ENCODE measurements at places on chromosomes 13 and 19.

DNA sequence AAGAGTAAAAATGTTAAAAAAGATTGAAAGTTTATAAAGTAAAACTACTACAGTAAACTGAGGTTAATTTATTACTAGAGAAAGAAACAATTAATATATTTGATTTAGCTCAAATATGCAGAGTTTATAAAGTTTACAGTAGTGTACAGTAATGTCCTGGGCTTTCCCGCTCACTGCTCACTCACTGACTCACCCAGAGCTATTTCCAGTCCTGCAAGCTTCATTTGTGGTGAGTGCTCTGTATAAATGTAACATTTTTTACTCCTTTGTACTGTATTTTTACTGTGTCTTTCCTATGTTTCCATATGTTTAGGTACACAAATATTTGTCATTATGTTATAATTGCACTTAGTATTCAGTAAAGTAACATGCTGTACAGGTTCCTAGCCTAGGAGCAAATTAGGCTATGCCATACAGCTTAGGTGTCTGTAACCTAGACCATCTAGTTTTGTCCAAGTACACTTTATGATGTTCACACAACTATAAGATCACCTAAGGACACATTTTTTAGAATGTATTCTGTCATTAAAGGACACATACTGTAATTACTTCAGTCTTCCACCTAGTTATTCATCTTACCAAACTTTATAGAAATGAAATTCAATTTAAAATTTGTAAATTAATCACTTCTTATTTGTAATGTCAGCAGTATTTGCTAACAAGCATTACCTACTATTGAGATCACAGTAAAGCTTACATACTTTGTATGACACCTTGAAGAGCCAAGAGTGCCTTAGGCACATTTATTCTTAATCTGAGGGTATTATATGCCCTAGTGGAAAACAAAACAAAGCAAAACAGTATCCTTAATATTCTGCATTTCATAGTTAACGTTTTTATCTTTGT, 683.4 kb downstream of the PCDH9 start:
- no peak for DNase-seq

- no peak for DNase-seq
Measured at GRCh38 chr13:36057041-36057440, 74.1 kb downstream of the DCLK1 start.

GRCh38 chr19:57465680-57466381, 8.9 kb upstream of the VN1R1 start:
- DNase-seq, result no peak

DNA sequence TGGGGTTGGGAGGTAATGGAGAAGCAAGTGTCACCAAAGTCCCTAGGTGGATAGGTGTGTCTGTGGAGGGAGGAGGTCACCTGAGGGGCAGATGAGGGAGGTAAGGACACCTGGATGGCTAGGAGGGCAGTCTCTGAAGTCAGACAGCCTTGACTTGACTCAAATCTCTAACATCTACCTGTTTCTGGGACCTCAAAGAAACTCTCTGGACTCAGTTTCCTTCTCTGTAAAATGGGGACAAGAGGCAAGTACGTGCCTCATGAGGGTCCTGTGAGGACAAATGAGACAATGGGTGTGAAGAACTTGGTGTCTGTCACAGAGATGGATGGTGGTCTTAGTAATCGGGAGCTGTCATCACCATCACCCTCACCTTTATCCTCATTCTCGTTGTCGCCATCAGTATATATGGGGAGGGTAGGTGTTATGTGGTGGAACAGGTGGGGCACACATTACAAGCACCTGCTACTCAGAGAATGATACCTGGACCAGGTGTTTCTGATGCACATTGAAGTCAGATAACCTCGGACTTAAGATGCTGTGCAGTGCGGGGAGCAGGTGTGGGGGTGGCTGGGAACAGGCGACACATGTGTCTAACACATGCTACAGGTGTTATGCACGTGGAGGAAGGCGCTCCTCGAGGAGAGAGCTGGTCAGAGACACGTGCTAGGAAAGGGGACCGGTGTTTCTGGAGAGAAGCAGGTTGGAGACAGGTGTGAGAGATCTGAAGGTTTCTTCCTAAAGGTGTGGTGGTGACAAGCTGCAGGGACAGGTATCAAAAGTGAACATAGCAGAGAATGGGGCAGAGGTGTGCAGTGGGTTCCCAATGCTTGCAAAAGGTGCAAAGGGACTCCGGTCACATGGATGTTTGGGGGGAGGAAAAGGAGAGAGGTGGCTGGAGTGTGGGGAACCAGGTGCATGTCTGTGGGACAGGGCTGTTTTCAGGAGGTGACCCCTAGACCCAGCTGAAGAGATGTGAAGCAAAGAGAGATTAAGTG, 3.8 kb downstream of the ERFL start:
- no peak for DNase-seq

GRCh38 chr13:110391273-110391672, 84.2 kb downstream of the COL4A2 start:
- no peak for DNase-seq

DNA sequence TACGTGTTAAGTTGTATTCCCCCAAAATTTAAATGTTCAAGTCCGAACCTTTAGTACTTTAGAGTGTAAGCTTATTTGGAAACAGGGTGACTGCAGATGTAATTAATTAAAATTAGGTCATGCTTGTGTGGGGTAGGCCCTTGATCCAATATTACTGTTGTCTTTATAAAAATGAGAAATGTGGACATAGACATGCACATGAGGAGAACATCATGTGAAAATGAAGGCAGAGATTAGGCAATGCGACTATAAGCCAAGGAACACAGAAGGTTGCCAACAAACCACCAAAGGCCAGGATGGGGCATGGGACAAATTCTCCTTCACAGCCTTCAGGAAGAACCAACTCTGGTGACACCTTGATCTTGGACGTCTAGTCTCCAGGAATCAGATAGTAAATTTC, 1698.4 kb upstream of the SLC10A2 start:
- DNase-seq, result no peak

DNA sequence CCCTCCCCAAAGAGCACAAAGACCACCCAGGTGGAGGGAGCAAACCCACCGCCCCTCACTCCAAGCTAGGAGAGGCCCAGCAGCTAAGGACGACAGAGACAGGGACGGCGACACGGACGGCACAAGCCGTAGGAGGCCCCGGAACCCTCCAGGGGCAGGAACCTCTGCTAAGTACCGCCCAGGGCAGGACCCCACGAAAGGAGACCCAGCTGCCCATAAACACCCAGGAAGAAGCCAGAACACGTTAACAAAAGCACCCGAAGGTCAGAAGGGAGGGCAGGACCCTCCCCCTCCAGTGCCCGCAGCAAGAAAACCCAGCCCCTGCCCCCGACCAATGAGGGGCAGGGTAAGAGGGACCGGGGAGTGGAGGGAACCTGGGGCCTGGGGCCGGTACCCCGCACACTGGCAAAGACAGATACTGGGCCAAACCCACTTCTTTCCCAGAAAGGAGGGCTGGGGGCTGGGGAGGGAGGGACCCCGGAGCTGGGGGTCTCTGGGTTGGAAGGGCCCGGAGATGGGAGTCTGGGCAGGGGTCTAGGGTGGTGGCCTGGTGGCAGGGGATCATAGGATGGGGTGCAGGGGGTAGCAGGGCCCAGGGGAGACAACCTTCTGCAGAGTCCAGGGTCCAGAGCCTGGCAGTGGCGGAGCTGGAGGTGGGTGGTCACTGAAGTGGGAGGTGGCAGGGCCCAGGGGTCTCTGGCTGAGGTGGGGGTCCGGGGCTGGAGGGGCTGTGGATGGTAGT, 2.4 kb downstream of the BTBD2 start:
- no peak for DNase-seq

DNA sequence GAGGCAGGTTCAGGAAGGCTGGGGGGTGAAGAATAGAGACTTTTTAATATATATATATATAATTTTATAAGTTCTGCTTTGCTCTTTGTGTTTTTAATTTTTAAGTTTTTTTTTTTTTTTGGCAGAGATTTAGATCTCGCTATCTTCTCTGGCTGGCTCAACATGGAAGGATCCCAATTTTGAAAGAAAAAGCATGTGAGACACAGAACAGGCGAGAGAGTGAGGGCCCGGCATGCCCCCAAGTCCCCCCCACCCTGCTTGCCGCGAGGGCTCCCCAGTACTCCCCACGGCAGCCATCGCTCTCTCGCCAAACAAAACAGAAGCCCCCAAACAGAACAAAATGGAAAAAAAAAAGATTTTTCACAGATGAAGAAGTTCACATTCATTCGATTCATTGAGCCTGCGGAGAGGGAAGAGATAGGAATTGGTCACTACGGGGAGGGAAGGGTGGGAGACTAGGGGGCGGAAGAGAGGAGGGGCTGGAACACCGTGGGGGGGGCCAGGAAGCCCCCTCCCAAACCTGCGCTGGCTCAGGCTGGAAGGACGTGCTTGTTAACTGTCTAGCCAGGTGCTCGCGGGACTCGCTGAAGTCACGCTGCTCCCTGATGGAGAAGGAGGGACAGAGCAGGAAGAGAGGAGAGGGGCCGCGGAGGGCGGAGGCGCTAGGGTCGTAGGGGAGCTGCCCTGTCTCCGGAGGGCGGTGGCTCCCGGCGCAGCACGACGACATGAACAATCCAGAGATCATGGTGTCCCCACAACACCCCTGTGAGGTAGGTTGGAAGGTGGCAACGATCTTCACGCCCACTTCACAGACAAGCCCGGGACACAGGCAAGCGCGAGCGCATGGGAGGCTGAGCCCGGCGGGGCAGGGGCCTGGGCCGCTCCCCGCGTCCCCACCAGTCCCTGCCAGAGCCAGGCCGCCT, 10.6 kb downstream of the KHSRP start:
- DNase-seq, result no peak

- DNase-seq, result no peak
Measured at GRCh38 chr13:38767506-38768265, 80.8 kb downstream of the FREM2 start.

GRCh38 chr13:25489238-25489637, 117.5 kb downstream of the ATP8A2 start:
- no peak for DNase-seq

DNA sequence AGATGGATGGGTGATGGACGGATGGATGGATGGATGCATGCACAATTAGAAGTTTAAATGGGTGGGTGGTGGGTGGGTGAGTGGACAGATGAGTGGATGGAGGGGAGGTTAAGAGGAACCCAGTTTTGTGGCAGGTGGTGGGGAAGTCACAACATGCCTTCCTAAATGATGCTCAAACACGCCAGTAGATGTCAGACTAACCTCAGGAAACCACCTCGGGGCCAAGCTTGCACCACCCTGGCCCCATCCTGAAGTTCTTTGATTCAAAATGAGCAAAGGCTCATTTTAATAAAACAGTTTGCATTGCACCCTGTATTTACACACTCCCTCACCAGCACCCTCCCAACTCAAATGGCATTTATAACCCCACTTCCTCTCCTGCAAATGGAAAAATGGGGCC, 91.4 kb upstream of the CACNA1A start:
- no peak for DNase-seq

- no peak for DNase-seq
Measured at GRCh38 chr13:40982772-40983171, 36.3 kb downstream of the ELF1 start.

GRCh38 chr19:10864538-10864899, 6.8 kb upstream of the CARM1 start:
- DNase-seq, result no peak

GRCh38 chr13:47110833-47111240, 214.0 kb upstream of the HTR2A start:
- DNase-seq, result no peak

DNA sequence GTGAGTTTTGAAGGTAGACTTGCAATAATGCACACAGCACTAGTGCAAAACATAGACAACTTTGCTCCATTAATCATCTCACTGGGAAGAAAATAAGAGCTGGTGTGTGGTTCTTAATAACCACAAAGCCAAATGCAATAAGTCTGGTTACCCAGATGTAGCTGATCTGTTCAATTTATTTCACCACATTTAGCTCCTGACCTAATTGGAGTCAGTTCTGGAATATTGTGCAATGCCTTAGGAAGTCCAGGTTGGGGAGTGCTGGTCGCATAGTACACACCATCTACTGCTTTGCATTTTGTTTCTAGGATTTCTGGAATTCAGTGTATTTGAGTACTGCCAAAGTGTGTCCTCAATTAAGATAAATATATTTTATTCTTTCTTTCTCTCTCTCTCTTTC, 483.3 kb upstream of the SPRY2 start:
- DNase-seq, result no peak

GRCh38 chr13:91389186-91389585, 9.2 kb upstream of the GPC5 start:
- no peak for DNase-seq

- DNase-seq, result no peak
Measured at GRCh38 chr13:90633849-90634248, 713.6 kb upstream of the MIR17HG start.

DNA sequence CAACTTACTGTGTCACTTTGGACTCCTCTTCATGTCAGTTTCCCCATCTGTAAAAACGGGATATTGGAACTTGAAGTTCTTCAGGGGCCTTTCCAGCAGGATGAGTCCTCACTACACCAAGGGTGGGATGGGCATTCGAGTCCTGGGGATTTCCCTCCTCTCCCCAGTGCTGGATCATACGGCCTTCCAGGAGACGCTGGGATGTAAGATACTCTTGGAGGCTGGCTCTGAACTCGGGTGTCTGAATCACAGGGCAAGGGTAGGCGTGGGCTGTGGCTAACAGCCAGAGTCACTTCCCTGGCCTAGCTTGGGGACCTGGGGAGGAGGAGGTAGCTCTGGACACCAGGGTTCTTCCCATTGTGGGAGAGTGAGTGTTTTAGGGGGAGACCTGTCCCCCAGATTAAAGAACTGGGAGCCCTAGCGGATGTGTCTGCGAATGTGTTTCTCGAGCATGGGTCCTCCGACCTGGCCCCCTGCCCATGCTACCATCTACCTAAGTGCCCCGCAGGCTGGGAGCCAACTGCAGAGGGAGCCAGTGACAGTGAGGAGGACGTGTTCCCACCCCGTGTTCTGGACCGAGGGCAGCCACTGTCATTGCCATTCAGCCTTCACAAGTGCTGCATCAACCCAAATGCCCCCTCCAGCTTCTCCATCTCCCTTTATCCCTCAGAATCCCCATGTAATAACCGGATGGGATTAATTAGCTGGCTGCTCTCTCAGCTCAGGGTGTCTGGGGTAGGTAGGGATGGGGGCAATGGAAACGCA, 2.4 kb upstream of the CYTH2 start:
- DNase-seq, result no peak

- no peak for DNase-seq
Measured at GRCh38 chr13:72527333-72527732, 200.1 kb downstream of the MZT1 start.

GRCh38 chr19:16368385-16369305, 44.0 kb downstream of the KLF2 start:
- no peak for DNase-seq

DNA sequence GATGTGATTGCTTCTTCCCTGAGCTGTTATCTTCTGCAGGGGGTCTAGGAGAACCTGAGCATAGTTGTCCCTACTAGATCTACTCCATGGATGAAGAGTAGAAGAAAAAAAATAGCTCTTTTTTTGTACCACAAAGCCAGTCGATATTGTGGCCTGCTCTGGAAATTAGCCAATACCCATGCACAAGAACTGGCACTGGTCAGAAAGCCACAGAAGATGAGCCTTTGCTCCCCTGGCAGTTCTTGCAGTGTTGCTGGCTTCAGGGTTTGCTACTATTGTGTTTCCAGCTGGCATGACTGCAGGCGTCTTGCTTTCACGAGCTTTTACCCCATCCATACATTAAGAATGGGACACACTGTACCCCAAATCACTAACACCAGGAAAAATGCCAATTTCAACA, 547.7 kb upstream of the KLF12 start:
- DNase-seq, result no peak

GRCh38 chr13:103517768-103518102, 451.5 kb upstream of the SLC10A2 start:
- DNase-seq, result no peak

- no peak for DNase-seq
Measured at GRCh38 chr13:43874504-43875092, 4.9 kb downstream of the CCDC122 start.

All from iPS DF 19.7 (cell line).